ENCODE measurements at places on chromosomes 1 and 21.

GRCh38 chr1:55180075-55180670 lies 35.0 kb downstream of the USP24 start:
- DNase-seq = no peak

DNA sequence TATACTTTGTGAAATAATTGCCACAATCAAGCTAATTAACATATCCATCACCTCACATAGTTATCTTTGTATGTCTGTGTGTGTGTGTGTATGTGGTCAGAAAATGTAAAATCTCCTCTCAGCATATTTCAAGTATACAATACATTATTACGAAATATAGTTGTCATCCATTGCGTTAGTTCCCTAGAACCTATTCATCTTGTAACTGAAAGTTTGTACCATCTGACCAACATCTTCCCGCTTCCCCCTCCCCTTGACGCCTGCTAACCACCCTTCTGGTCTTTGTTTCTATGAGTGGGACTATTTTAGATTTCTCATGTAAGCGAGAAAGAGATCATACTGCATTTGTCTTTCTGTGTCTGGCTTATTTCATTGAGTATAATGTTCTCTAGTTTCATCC lies 455.3 kb downstream of the KCNT2 start:
- no peak for DNase-seq

DNA sequence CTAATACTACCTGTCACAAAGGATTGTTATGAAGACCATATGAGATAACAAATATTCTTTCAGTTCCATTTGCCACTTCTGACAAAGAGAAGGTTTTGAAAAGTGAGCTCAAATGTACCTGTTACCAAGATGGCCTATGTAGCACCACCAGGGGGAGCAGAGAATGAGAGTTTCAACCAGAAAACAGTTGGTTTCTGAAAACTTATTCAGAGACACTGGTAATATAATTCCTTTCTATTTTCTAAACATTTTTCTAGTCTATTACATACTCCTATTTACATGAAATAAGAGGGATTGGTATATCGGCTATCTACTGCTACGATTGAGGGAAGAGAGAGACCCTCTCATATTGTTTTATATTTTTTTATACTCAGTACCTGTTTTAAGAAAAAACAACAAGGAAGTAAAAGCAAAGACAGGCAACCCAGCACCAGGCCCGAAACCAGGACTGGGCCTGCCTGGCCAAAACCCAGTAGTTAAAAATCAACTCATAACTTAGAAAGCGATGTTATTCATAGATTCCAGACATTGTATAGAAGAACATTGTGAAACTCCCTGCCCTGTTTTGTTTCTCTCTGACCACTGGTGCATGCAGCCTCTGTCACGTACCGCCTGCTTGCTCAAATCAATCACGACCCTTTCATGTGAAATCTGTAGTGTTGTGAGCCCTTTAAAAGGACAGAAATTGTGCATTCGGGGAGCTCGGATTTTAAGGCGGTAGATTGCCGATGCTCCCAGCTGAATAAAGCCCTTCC lies 48.3 kb downstream of the IL23R start:
- DNase-seq = peak; percentile 24

GRCh38 chr1:2322065-2322571 lies 69.2 kb downstream of the MORN1 start:
- DNase-seq = no peak

GRCh38 chr1:156516821-156517220 lies 16.2 kb upstream of the MEF2D start:
- no peak for DNase-seq

- no peak for DNase-seq
Measured at GRCh38 chr1:9990944-9991343, 6.1 kb upstream of the RBP7 start.

- no peak for DNase-seq
Measured at GRCh38 chr1:167761400-167761799, 39.6 kb downstream of the MPZL1 start.

- DNase-seq = no peak
Measured at GRCh38 chr1:100506217-100506616, 31.7 kb upstream of the GPR88 start.

DNA sequence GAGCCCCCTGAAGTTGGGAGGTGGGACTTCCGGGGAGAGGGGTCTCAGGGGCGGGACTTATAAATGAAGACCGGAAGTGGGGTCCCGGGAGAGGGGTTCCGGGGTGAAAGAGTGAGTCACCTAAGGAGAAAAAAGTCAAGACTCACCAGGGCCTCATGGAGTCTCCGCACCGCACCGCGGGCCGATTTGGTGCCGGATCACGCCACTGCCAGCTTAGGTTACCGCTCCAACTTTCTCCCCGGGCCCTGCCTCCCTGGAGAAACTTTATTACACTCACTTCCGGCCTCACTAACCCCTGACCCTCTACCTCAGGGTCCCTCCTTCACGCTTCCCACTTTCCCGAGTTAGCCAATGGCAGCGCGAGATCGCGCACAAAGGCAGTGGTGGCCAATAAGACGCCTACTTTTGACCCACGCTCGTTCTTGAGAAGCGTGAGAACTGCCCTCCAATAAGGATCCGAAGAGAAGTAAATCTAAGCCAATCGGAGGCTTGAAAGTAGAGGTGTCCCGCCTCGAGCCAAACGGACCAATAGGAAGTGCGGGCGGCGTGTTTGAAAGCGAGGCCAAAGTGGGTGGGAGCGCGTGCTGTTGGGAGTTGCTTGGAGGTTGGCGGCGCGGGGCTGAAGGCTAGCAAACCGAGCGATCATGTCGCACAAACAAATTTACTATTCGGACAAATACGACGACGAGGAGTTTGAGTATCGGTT lies at the start of gene CKS1B:
Gene CKS1B (plus strand): TSS at position 580 of the 706 bp plus-strand sequence. CDS start 65 bp downstream, at position 645.
- peak; percentile 80 for DNase-seq

- DNase-seq = no peak
Measured at GRCh38 chr1:245599371-245600174, 444.8 kb downstream of the KIF26B start.

DNA sequence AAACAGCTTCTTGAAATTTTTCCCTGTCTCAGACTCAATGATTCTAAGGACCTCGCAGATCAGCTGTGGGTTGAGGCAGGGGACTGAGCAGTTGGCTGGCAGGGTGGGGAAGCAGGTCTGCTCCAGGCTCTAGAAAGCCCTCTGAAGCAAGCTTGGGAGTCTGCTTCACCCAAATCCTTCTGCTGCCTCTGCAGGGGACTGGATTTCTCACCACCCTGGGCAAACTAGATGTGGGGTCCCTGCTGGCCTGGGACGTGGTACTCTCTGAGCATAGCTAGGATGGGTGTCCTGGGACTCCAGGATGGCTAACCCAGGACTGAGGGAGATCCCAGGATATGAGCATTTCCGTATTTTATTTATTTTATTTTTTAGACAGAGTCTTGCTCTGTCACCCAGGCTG lies 89.3 kb downstream of the LAMC2 start:
- no peak for DNase-seq

GRCh38 chr1:227548119-227548397 lies 15.3 kb upstream of the ZNF678 start:
- DNase-seq = no peak

- DNase-seq = no peak
Measured at GRCh38 chr1:150760013-150760412, 5.6 kb downstream of the CTSS start.
